ENCODE measurements at places on chromosomes 6 and 20.

DNA sequence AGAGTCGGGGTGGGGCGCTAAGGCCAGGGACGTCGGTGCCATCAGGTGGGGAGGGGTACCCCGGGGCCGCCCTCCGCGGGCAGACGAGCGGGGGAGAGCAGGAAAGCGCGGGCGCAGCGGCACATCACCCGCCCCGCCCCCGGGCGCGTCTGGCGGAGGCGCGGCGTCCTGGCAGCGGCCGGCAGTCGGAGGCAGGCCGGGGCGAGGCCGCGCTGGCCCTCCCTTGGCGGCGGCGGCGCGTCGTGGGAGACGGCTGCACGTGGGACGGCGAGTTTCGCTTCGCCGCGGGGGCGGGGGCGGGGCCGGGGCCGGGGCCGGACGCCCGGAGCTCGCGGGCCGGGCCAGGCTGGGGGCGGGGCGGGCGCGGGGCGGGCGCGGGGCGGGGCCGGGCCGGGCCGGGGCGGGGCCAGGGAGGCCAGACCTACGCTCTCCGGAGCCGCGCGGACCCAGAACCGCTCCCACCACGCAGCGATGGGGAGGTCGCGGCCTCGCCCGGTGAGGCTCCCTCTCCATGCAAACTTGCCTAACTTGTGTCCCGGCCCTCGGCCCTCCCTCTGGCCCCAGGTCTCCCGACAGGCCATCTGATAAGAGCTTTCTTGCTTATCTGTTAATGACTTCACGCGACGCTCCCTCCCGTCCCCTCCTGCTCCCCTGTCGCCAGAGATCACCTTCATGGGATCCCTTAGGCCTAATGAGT lies 12.5 kb downstream of the ITPR3 start:
- no peak for DNase-seq

DNA sequence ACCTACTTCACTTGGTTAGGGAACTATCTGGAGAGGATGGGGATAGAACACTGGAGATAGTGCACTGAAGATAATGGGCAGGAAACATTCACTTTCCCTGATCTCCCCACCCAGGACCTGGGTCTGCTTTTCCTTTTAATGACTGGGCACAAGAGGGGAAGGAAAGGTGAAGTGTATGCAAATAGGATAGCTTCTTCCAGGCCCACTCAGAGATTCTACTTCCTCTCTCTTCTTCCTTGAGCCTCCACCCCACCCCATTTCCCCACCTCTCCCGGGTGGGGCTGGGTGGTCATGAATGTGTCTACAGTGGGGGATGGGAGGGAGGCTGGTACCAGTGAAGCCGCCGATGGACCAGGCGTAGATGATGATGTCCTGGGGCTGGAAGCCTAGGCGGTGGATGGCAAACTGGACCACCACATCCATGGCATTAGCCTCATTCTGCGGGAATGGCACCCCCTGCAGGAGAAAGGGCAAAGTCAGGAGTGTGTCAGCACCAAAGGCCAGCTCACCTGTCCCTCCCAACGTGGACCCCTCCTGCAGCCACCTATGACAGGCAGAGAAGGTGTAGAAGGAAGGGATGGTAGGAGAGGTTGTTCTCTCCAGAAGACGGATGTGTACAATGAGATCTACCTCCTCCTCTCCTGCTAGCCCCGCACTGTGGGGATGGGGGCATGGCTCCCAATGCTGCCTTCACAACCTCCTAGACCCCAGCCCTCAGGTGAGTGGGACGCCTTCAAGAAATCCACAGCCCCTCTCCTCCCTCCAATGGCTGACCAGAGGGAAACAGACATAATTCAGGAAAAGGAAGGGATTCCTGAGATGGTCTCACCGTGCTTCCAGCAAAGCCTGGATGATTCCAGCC lies 8.6 kb upstream of the LY6G5C start:
- DNase-seq: no peak

DNA sequence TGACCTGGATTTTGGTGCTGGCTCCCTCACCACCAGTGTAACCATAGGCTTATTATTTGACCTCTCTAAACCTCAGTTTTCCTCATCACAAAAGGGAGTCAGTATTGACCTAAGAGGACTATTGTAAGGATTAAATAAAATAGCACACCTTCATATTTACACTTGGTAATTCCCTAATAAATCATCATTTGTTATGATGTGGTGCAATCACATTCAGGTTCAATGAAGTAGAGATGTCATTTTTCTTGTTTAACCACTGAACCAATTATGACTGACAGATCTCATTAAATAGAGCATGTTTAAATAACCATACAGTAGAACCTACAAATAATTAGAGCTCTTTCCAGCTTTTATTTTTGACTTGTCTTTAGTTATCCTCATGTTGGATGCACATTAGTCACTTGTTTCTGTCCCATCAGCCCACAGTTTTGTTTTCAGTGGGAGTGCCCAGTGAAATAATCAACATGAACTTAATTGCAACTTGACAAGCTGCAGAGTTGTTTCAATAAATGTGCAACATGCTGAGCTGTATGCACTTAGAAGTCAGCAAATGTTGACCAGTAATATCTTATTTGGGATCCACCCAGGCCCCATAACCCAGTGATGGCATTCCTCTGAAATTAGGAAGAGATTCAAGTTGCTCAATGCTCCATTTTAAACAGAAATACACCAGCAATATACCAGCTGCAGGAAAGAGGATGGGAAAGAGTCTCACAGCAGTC lies 451.7 kb upstream of the MARCKS start:
- no peak for DNase-seq

DNA sequence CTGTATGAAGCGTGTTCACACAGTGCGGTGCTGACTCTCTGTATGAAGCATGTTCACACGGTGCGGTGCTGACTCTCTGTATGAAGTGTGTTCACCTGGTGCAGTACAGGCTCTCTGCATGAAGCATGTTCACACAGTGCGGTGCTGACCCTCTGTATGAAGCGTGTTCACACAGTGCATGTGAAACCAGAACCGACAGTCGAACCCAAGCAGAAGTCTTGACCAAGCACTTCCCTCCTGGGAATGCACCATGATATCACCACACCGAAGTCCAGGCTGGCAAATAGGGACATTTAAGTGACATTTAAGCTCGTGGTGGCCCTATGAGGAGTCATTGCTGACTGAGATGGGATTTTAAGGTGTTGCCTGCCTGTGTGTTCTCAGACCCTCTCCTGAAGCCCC lies 11.3 kb upstream of the SERPINB1 start:
- DNase-seq: no peak

GRCh38 chr6:129672881-129673631 lies 36.9 kb downstream of the ARHGAP18 start:
- DNase-seq: no peak

DNA sequence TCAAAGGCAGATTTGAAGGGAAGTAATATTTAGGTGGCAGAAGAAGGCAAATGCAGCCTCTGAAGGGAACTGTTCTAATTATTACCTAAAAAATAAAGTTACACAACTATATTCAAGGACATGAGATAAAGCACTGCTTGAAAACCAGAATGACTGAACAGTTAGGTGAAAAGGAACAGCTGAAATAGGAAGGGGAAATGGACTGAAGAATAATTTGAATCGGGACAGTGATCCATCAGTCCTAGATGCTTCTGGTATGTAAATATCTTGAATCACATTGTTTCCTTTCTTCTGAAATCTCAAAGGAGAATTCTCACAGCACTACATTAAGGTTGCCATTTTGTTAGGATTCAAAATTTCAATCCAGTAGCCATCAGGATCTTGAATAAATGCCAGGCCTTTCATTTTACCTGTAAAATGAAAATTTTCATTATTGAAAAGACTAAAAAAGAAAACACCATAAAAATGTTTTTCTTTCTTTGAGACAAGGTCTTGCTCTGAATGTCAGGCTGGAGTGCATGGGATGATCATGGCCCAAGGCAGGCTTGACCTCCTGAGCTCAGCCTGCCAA lies 25.9 kb downstream of the GLO1 start:
- DNase-seq: no peak

DNA sequence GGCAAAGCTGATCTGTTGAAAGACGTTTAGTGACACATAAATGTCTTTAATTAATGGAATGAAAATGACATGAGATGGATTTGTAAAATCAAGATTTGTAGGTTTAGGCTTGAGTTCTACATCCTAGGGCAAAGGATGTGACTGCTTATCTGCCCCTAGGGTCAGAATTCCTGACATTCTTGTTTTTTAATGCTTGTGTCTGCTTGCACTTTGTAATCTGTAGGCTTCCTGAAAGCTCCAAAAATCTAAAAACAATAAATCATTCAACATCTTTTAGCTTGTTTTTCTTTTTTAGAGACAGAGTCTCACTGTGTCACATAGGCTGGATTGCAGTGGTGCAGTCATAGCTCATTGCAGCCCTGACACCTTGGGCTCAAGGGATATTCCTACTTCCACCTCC lies 107.9 kb upstream of the MLIP start:
- DNase-seq: no peak

GRCh38 chr20:49587111-49587570 lies 19.2 kb upstream of the PTGIS start:
- DNase-seq: no peak

GRCh38 chr6:111444794-111445193 lies 38.2 kb downstream of the REV3L start:
- no peak for DNase-seq

DNA sequence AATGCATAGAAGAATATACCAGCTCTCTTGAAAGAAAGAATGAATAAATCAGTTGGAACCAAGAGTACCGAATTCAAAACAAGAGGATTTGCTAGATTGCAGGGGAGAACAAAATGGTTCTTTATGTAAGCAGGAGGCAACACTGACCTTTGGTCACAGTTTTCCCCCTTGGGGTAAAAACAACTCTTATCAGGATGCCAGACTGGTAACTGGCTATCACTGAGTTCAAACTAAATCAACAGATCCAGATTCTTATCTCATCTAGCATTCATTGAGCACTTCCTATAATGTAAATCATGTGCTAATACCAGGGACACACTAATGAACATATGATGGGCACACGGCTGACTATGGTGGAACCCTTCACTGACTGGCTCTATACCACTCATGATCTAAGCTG lies 4.8 kb upstream of the IL17F start:
- DNase-seq: no peak

DNA sequence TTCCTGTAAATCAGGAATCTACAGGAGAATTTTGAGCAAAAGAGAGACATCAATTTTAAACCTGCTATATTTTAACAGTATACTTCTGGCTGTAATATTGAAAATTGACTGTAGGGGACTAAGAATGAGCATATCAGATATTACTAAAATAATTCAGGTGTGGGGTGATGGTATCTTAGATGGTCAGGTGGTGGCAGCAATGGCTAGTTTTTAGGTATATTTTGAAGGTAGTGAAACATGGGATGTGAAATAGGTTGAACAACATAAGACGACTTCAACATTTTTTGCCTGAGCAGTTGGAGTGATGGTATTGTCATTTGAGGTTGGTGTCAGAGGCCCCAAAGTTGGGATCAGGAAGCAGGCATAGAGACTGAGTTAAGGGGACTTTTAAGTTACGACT lies 32.1 kb downstream of the FAM83B start:
- no peak for DNase-seq

GRCh38 chr6:108873251-108873650 lies 25.0 kb downstream of the ARMC2 start:
- DNase-seq: no peak

DNA sequence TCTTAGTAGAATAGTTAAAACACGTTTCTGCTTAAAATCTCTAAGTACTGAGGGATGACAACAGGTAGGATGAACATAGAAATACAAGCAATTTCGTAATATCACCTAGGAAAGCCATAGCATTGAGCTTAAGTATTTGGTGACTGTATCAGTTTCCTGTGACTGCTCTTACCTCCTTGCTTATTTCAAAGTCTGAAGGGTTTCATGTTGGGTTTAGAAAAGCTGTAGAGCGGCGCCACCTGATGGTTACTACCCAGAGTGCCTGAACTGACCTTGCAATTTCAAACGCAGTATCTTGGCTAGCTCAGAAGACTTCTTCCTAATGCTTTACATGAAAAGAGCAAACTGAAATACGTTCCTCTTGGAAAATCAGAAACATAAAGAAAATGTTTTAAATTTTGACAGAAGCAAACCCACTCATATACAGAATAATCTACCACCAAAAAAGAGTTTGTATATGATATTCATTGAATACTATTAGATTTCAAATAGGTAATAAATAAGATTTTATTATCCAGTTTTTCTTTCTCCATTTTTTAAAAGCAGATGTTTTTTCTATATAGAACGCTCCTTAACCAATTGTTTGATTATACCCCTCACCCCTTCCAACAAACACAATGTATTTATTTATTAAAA lies 82.3 kb upstream of the RIPOR2 start:
- DNase-seq: no peak

DNA sequence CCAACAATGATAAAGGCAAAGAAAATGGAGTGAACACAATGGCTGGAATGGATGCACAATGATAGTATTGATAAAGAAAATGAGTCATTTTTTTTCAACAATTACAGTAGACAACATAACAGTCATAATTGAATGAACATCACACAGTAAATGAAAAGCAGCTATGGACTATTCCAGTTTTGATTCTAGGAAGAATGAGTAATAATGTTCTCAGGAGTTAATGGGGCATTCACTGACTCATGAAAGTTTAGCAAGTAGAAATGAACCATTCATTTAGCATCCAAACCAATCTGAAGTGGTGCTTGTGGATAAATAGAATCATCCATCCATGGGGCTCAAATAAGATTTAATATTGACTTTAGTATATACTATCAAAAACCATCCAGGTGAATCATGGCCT lies 1029.5 kb upstream of the GJE1 start:
- DNase-seq: no peak

- no peak for DNase-seq
Observed at GRCh38 chr6:3438190-3439167, 18.4 kb downstream of the SLC22A23 start.

GRCh38 chr6:142926177-142926493 lies 18.8 kb downstream of the HIVEP2 start:
- no peak for DNase-seq

DNA sequence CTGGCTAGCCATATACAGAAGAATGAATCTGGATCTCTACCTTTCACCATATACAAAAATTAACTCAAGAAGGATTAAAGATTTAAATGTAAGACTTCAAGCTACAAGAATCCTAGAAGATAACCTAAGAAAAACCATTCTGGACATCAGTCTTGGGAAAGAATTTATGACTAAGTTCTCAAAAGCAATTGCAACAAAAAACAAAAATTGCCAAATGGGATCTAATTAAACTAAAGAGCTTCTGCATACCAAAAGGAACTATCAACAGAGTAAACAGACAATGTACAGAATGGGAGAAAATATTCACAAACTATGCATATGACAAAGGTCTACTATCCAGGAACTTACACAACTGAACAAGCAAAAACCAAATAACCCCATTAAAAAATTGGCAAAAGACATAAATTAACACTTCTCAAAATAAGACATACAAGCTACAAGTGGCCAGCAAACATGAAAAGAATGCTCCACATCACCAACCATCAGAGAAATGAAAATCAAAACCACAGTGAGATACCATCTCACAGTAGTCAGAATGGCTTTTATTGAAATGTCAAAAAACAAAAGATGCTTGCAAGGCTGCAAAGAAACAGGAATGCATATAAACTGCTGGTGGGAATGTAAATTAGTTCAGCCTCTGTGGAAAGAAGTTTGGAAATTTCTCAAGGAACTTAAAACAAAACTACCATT lies 66.8 kb upstream of the RSPO3 start:
- no peak for DNase-seq

All from progenitor cell of endocrine pancreas (in vitro differentiated cells).